ENCODE measurements at places on chromosomes 7 and 10.

DNA sequence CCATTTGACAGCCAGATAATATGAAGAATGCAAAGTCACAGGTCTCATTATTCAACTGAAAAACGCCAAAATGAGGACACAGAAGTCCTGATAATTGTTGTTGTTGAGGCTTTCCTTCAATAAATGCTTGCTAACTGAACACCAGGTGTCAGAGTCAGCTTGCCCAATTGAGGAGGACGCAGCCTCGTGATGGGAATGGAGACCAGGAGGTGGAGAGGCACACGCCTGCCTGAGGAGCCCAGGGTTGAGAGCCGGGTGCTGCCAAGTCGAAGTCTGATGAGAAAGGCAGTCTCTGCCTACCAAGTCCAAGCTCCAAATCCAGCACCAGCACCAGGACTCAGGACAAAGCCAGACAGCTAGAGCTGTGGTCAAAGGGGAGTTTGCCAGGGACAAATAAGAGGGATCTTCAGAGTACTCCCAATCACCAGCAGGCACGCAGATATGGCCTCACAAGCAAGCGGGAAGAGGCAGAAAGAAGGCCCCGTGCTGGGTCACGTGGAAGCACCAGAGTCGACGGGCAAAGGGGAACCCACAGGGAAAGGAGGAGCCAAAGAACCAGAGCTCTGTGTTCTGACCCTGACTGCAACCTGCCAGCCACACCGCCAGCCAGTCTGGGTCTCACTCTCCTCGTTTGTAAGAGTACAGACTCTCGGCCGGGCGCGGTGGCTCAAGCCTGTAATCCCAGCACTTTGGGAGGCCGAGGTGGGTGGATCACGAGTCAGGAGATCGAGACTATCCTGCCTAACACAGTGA, 47.6 kb downstream of the VOPP1 start:
- H3K4me3 ChIP-seq = no peak overlapping the region
- no peak for DNase-seq
- H3K27me3 ChIP-seq = no peaks in the 10 kb centered on the region
- H3K4me1 ChIP-seq = no peaks in the 10 kb centered on the region

DNA sequence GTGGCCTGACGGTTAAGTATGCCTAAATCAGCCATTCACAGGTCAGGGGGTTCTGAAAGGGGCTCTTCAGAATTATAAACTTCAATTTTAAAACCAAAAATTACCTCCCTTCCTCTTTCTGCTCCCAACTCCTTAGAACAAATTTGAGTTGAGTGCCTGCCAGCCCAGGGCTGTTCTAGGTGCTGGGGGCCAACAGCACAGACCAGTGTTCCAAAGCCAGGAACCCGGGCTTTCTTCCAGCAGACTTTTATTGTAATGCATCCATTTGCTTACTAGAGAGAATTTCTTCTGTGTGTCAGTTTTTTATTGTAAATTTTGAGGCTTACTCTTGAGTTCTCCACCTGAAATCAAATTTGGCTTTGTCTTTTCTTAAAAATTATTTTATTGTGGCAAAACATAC, 238.5 kb downstream of the CACNB2 start:
- H3K36me3 ChIP-seq = no peaks in the 10 kb centered on the region
- no peak overlapping the region for H3K4me3 ChIP-seq
- no peak overlapping the region for H3K27ac ChIP-seq
- H3K27me3 ChIP-seq = no peaks in the 10 kb centered on the region
- H3K4me1 ChIP-seq = no peaks in the 10 kb centered on the region

- peaks cover 18% of the 10 kb centered on the region for H3K27me3 ChIP-seq
- H3K27ac ChIP-seq = no peak overlapping the region
- H3K4me1 ChIP-seq = no peaks in the 10 kb centered on the region
- no peaks in the 10 kb centered on the region for H3K36me3 ChIP-seq
Observed at GRCh38 chr7:49187543-49188268, 263.4 kb downstream of the CDC14C start.

DNA sequence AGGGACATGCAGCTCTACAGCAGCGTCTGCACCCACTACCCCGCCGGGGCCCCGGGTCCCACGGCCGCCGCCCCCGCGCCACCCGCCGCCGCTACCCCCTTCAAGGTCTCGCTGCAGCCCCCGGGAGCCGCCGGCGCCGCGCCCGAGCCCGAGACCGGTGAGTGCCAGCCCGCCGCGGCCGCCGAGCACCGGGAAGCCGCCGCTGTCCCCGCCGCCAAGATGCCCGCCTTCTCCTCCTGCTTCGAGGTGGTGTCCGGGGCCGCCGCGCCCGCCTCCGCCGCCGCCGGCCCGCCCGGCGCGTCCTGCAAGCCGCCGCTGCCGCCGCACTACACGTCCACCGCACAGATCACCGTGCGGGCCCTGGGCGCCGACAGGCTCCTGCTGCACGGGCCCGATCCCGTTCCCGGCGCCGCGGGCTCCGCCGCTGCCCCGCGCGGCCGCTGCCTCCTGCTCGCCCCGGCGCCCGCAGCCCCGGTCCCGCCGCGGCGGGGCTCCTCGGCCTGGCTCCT, 631 bp downstream of the OTUD1 start:
- peaks cover 34% of the 10 kb centered on the region for H3K4me1 ChIP-seq
- H3K27me3 ChIP-seq = no peaks in the 10 kb centered on the region
- H3K36me3 ChIP-seq = no peaks in the 10 kb centered on the region
- peak overlapping the region; percentile 45 for H3K27ac ChIP-seq

- no peaks in the 10 kb centered on the region for H3K36me3 ChIP-seq
- peaks cover under 1% of the 10 kb centered on the region for H3K27me3 ChIP-seq
- H3K27ac ChIP-seq = no peak overlapping the region
Observed at GRCh38 chr10:99497343-99498025, 35.3 kb upstream of the NKX2-3 start.

- no peaks in the 10 kb centered on the region for H3K36me3 ChIP-seq
- H3K4me1 ChIP-seq = no peaks in the 10 kb centered on the region
- no peak overlapping the region for H3K4me3 ChIP-seq
- no peaks in the 10 kb centered on the region for H3K27me3 ChIP-seq
- no peak for DNase-seq
- H3K27ac ChIP-seq = no peak overlapping the region
Observed at GRCh38 chr7:36344622-36345021, 45.0 kb upstream of the ANLN start.

- DNase-seq = peak; percentile 95
- H3K4me1 ChIP-seq = peaks cover 81% of the 10 kb centered on the region
- no peaks in the 10 kb centered on the region for H3K27me3 ChIP-seq
- H3K4me3 ChIP-seq = peak overlapping the region; percentile 5
- H3K27ac ChIP-seq = peak overlapping the region; percentile 98
- no peaks in the 10 kb centered on the region for H3K36me3 ChIP-seq
Observed at GRCh38 chr10:126062131-126063032, 166.0 kb downstream of the FANK1 start.

DNA sequence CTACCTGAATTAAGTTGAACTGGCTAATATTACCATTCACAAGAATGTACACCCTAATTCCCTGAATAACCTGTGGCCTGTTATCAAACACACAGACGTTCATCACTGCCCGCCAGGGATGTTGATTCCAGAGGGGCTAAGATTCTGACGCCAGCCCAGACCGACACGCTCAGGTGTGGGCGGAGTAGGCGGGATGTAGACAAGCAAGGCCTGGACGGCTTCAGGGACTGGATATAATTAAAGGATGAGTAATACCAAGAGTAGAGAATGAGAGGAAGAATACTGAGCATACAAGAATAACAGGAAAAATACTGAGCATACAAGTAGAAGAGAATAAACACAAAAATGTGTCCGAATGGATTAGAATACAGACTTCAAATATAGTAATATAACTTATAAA, 29.0 kb downstream of the CUBN start:
- DNase-seq = no peak
- H3K27me3 ChIP-seq = no peaks in the 10 kb centered on the region
- H3K36me3 ChIP-seq = no peaks in the 10 kb centered on the region
- H3K4me1 ChIP-seq = 0 out of 2 replicates have a peak, but pooled peaks cover 5% of the 10 kb centered on the region
- no peak overlapping the region for H3K4me3 ChIP-seq
- no peak overlapping the region for H3K27ac ChIP-seq

DNA sequence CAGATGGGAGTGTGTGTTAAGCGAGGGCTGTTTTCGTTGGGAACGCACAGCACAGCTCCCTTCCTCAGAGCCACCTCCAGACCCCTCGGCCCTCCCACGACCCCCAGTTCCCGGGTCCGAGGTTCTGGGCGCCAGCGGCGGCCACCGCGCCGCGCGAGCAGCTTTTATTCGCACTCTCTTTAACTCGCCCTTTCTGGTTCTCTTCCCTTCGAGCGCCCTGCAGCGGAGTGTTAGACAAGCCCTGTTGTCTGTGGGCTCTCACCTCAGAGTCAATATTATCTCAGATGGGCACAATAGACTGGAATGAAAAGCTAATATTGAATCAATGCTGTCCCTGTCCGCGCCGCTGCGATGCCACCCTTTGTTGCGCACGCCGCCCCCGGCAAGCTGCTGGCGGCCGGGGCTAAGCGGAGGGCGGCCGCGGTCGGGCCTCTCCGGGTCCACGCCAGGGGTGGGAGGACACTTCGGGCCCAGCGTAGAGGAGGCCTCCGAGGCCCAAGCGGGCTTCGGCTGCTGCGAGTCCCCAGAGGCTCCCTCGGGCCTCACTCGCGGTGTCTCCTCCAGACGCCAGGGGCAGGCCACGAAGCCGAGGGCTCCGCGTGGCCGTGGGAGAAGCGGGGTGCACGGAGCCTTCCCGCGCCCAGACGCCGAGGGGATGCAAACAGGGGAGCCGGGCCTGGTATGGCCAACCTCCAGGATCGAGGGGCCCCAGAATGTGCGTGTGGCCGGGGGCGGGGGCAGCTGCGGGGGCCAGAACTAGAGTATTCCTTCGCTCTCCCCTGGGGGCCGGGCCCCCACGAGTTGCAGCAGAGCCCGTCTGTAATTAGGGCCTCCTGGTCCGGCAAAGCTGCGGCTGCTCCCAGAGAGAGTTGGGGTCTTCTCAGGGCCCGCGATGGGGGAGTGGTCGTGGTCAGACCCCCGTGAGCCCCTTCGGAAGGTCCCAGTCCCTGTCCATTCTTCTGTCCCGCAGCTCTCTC, 7.9 kb upstream of the EMX2 start:
- H3K36me3 ChIP-seq = no peaks in the 10 kb centered on the region
- peaks cover 72% of the 10 kb centered on the region for H3K27me3 ChIP-seq
- no peak for DNase-seq
- H3K27ac ChIP-seq = no peak overlapping the region

- H3K4me3 ChIP-seq = no peak overlapping the region
- no peak for DNase-seq
- no peaks in the 10 kb centered on the region for H3K27me3 ChIP-seq
- peak overlapping the region; percentile 15 for H3K27ac ChIP-seq
Observed at GRCh38 chr10:90959826-90960225, 38.9 kb upstream of the ANKRD1 start.

DNA sequence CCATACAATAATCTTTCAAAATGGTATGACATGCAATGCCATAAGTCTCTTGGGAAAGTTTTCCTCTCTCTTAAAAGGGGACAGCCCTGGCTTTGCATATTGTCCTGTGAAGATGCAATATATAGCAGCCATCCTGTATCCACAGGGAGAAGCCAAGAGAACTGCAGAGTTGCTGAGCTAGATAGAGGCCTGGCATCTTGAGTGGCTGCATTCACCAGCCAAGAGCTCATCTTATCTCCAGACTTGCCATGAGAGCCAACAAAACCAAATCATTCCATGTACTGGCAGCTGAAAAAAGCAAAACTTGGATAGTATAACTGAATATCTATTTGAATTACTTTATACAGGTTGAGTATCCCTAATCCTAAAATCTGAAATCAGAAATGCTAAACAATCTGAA, 348.8 kb downstream of the CALN1 start:
- H3K27ac ChIP-seq = no peak overlapping the region
- DNase-seq = no peak
- no peak overlapping the region for H3K4me3 ChIP-seq
- no peaks in the 10 kb centered on the region for H3K36me3 ChIP-seq
- H3K27me3 ChIP-seq = no peaks in the 10 kb centered on the region

- H3K27ac ChIP-seq = no peak overlapping the region
- H3K36me3 ChIP-seq = no peaks in the 10 kb centered on the region
- H3K4me1 ChIP-seq = peaks cover 11% of the 10 kb centered on the region
- no peaks in the 10 kb centered on the region for H3K27me3 ChIP-seq
- no peak for DNase-seq
Observed at GRCh38 chr7:80153446-80153845, 18.8 kb downstream of the GNAI1 start.

- H3K4me1 ChIP-seq = no peaks in the 10 kb centered on the region
- no peak overlapping the region for H3K4me3 ChIP-seq
- DNase-seq = no peak
- no peaks in the 10 kb centered on the region for H3K36me3 ChIP-seq
- no peak overlapping the region for H3K27ac ChIP-seq
Observed at GRCh38 chr7:2713370-2713769, 25.4 kb downstream of the AMZ1 start.

- peak overlapping the region; percentile 67 for H3K4me3 ChIP-seq
- H3K4me1 ChIP-seq = peaks cover 8% of the 10 kb centered on the region
- H3K27me3 ChIP-seq = no peaks in the 10 kb centered on the region
- H3K27ac ChIP-seq = no peak overlapping the region
- DNase-seq = peak; percentile 61
Observed at GRCh38 chr7:158957921-158958491, 101.6 kb downstream of the DYNC2I1 start.

DNA sequence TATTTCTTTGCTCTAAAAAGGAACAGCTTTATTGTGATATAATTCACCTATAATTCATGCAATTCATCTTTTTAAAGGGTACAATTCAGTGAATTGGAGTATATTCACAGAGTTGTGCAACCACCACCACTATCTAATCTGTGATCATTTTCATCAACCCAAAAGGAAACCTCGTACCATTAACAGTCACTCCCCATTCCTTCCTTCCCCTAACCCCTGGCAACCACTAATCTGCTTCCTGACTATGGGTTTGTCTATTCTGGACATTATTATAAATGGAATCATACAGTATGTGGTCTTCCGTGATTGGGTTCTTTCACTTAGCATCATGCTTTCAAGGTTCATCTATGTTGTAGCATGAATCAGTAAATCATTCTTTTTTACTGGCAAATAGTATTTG, 52.3 kb downstream of the MKI67 start:
- H3K27ac ChIP-seq = no peak overlapping the region
- no peaks in the 10 kb centered on the region for H3K4me1 ChIP-seq
- H3K36me3 ChIP-seq = no peaks in the 10 kb centered on the region
- no peak overlapping the region for H3K4me3 ChIP-seq

- H3K4me1 ChIP-seq = no peaks in the 10 kb centered on the region
- no peaks in the 10 kb centered on the region for H3K27me3 ChIP-seq
- H3K4me3 ChIP-seq = no peak overlapping the region
Observed at GRCh38 chr7:51680594-51681399, 364.2 kb upstream of the COBL start.

- H3K4me3 ChIP-seq = no peak overlapping the region
- H3K4me1 ChIP-seq = peaks cover 13% of the 10 kb centered on the region
Observed at GRCh38 chr7:33766405-33766804, 138.9 kb upstream of the BMPER start.

GRCh38 chr10:767211-767610, 77.7 kb upstream of the DIP2C start:
- H3K4me1 ChIP-seq = no peaks in the 10 kb centered on the region
- H3K27me3 ChIP-seq = no peaks in the 10 kb centered on the region
- no peaks in the 10 kb centered on the region for H3K36me3 ChIP-seq
- H3K27ac ChIP-seq = no peak overlapping the region
- no peak overlapping the region for H3K4me3 ChIP-seq
- no peak for DNase-seq

DNA sequence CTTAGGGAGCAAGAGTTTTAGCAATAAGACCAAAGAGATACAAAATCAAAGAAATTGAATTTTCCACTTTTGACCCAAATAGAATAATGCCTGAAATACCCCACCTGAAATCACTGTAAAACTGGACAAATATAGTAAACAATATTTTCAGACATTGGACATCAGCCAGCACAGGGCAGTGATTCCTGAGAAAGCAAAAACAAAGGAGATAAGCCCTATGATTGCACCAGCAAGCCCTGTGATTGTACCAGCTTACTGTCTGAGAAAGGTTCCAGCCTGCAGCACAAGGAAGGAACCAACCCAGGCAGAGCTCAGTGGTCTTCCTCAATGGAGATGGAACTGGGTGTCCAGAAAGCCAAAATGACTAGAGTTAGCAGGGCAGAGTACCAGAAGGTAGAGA, 10.3 kb downstream of the TMEM106B start:
- H3K27ac ChIP-seq = no peak overlapping the region
- H3K27me3 ChIP-seq = no peaks in the 10 kb centered on the region
- peaks cover 3% of the 10 kb centered on the region for H3K4me1 ChIP-seq
- H3K4me3 ChIP-seq = no peak overlapping the region
